Activated CD4-positive, alpha-beta T cell treated with anti-CD3 and anti-CD28 coated beads for 36 hours (primary cell): ENCODE measurements at places on chromosomes 16 and 17.

DNA sequence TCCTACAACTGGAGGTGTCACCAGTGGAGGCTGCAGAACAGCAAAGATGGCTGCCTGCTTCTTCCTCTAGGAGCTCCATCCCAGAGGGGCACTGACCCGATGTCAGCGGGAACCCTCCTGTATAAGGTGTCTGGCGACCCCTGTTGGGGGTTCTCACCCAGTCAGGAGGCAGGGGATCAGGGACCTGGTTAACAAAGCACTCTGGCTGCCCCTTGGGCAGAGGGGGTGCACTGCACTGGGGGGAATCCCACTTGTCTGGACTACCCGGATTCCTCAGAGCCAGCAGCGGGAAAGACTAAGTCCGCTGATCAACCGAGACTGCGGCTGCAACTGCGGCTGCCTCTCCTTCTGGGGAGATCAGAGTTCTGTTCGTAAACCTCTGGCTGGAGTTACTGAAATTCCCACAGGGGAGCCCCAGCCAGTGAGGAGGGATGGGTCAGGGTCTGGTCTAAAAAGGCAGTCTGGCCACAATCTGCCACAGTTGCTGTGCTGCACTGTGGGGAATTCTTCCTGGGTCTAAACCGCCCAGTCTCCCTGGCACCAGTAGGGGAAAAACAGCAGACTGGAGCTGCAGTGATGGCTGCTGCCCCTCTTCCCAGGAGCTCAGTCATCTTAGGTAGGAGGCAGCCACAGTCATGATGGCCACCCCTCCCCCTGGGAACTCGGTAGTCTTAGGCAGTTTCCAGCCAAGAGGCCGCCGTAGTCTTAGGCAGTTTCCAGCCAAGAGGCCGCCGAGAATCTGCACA is 213.4 kb downstream of the CYB561 start:
- no peak for DNase-seq

- peak; percentile 70 for DNase-seq
Measured at GRCh38 chr17:42438600-42439567, 15.8 kb upstream of the CAVIN1 start.

- DNase-seq, result no peak
Measured at GRCh38 chr17:63455417-63455816, 9.3 kb upstream of the CYB561 start.

DNA sequence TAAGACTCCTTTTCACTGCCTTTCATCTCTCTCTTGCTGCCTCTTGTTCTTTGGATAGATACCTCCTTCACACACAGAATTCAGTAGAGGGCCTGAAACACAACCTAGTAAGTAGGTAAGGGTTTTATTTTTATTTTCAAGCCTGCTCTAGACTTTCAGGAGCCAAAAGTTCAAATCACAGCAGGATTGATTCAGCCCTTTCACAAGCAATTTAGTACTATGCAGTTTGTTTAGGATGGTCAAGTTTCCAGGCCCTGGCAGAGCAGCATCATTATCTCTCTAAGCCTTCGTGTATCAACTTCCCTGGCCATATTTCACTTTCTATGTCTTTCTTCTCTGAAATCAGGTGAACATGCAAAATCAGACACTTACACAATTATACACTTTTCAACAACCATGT is 148.8 kb upstream of the CORO6 start:
- DNase-seq, result no peak

DNA sequence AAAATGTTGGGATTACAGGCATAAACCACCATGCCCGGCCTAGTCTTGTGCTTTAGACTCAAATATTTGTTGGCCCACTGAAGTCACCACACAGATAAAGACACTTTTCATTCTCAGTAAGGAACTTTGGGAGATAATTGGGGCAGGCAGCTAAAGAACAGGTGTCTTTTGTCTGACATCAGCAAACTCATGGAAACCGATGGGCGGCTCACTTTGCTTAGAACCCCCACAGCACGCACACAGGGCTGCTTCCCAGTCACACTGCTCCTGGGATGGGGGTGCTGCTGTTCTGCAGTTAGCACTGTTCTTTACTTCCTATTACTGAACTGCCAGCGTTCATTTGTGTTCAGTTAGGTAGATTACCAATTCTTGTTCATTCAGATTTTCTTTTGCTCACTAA is 18.0 kb upstream of the BRCA1 start:
- no peak for DNase-seq

GRCh38 chr17:17343896-17344506 is 40.8 kb downstream of the NT5M start:
- no peak for DNase-seq

DNA sequence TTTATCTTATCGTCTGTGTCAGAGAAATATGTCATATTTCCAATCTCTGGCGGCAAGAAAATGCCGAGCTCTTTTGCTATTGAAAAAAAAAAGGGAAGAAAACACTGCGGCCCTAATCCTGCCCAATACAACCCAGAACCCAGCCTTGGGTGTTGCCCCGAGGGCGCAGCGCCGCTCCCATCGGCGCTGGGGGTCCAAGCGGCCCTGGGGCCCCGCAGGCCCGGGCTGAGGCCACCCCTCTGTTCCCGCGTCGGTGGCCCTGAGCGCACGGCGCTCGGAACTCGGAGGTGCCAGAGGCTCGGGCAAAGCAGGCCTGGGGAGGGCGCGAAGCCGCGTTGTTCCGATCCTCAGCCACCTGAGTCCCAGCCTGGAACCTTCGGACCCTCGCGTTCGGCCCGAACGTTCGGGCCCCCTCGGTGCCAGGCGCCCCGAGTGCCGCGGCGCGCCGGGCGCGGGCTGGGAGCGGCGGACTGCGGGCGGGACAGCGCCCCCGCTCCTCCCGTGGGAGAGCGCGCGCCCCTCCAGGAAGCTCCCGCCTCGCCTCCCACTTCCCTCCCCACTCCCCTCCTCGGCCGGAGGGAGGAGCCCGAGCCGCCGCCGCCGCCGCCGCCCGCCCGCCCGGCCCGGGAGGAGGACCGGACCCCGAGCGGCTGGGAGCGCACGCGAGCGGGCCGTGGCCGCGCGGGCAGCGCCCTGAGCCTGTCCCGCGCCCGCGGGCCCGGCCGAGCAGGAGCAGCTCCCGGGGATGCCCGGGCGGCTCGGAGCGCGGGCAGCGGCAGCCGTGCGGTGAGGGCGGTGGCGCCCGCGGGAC is at the start of gene CPNE2:
Gene CPNE2, plus strand, starts transcription at position 609 of the 811 bp plus-strand sequence. CDS start 18,160 bp downstream, outside the sequence.
- peak; percentile 56 for DNase-seq

- no peak for DNase-seq
Measured at GRCh38 chr16:68626557-68626956, 18.6 kb upstream of the CDH3 start.

GRCh38 chr16:28986492-28986891 is 1.6 kb downstream of the LAT start:
- peak; percentile 45 for DNase-seq

GRCh38 chr16:76535-77272 is 1.3 kb upstream of the MPG start:
- DNase-seq, result peak; percentile 51

DNA sequence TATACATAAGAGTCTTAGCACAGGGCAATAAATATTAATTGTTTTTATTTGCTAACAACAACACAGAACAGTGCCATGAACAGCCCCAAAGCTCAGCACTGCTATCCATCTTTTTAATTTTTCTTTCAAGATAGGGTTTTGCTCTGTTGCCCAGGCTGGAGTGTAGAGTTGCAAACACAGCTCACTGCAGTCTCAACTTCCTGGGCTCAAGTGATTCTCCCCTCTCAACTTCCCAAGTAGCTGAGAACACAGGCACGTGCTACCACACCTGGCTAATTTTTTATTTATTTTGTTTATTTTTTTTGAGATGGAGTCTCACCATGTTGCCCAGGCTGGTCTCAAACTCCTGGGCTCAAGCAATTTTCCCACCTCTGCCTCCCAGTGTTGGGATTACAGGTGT is 47.6 kb upstream of the AKAP1 start:
- no peak for DNase-seq

- no peak for DNase-seq
Measured at GRCh38 chr16:8380311-8380710, 210.0 kb downstream of the TMEM114 start.

DNA sequence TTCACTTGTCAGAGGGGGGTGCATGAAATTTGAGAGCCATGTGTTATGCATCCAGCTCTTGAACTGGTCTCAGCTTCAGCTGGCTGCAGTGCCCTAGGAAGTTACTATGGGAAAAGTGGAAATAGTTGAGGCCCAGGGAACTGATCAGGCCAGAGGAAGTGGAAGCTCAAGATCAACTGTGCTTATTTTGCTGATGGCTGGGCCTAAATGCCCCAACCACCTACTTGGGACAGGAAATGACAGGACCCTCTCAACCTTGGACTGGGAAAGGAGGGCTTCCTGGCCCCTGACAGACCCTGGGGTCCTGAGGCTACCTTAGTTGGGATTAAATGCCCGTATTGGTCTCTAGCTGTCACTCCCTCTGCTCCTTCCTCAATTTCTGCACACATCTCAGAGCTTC is 1.2 kb upstream of the TAOK2 start:
- DNase-seq, result no peak

- peak; percentile 84 for DNase-seq
Measured at GRCh38 chr17:74368341-74369081, 1.2 kb downstream of the GPR142 start.

DNA sequence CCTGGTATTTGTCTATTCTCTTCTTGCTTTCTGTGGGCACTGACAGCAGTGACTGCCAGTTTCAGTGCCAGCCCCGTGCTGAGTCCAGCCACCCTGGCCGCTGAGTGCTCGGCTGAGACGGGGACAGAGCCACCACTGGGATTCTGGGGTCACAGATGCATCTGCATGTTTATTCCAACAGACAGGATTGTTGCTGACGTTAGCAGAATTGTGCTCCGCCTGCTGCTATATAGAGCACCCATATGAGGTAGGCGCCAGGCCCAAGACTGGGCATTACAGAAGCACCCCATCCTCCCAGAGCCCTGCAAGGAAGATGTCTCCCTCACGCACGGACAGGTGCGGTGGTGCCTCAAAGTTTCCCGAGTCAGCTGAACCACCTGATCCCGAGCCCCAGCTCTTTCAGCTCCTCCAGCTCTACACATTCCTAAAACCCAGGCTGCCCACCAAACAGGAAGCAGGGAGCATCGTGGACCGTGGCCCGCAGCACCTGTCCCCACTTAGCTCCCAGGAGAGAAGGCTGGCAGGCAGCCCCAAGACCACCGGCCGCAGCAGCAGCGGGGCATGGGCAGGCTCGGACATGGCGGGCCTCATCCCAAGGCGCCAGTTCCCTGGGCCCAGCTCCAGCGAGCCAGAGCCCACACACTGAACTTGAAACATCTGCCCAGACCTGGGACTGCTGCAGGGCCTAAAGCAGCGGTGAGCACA is 44.9 kb upstream of the RASD1 start:
- DNase-seq, result no peak

DNA sequence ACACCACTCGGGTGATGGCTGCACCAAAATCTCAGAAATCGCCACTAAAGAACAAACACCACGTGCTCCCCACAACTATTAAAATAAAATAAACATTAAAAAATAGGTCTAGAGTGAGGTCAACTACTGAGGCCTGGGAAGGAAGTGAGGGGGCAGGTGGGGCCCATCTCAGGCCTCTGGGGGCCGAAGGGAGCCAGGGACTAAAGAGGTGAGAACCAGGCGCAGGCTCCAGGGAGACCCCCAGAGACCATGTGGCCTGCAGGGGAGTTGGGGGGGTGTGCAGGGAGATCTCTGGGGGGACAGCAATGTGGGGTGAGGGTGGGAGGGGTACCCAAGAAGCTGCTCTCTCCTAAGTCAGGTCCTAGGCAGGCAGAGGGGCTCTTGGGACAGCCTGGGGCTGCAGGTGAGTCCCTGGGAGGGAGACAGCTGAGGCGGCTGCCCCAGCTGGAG is 111.3 kb upstream of the SMURF2 start:
- DNase-seq, result no peak

- peak; percentile 15 for DNase-seq
Measured at GRCh38 chr17:1180958-1181752, 1.4 kb upstream of the ABR start.

DNA sequence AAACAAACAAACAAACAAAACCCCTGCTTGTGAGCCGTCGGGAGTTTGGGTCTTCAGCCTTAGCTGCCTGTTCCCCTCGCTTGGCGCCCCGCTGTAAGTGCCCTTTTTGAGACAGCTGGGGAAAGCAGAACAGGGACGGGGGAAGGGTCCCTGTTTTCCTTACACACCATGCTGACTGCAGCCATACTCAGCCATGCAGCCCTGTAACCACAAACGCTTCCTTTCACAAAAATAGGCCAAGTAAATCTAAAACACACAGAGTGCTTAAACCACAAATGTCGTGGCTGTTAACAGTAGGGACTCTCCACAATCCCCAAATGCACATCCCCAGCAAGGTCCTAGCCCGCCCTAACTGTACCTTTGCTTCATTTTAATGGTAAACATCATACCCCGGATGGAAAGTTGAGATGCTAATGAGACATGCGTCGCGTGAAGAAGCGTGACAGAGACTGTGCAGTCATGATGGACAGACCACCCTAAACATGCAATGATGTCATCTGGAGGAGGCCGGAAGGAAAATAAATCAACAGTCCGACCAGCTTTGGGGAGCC is 129.9 kb downstream of the MGAT5B start:
- peak; percentile 69 for DNase-seq
